ENCODE measurements at places on chromosomes 1 and 21.
A peak's percentile ranks its signal among the peaks of the same experiment; 100 is the strongest.

DNA sequence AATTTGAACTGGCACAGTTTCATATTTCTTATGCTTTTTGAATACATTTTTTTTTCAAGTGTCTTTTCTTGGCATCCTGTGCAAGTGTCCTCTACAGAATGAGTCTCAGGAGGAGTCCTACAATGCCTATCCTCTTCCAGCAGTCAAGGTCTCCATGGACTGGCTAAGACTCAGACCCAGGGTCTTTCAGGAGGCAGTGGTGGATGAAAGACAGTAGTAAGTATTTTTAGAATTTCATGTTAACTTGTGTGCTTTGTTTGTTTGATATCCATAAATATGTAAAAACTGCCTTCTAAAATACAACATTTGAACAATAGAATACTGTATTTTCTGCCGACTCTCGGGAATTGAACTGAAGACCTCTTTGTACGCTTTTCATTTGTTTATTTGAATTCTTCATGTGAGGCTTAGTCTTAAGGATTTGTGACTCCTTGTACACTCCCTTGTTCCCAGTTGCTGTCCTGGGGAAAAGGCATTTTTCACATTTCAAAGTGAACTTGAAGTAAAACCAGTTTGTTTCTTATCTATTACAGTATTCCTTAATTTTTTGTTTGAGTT lies 56.6 kb downstream of the NCF2 start:
- DNase-seq = no peak

DNA sequence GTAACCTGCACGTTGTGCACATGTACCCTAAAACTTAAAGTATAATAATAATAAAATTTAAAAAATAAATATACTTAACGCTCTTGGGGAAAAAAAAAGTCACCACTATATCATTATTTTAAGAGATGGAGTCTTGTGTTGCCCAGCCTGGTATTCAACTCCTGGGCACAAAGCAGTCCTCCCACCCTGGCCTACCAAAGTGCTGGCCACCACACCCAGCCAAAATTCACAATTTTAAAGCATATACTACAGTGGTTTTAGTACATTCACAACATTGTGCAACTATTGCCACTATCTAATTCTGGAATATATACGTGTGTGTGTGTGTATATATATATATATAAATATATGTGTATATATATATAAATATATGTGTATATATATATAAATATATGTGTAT lies 5.9 kb downstream of the HMGN2 start:
- no peak for DNase-seq

GRCh38 chr1:232767305-232768074 lies 37.7 kb upstream of the MAP10 start:
- no peak for DNase-seq

GRCh38 chr1:52727956-52728656 lies 1.9 kb downstream of the ZYG11B start:
- no peak for DNase-seq

- DNase-seq = no peak
Observed at GRCh38 chr1:194903524-194903923, 1704.7 kb downstream of the KCNT2 start.

DNA sequence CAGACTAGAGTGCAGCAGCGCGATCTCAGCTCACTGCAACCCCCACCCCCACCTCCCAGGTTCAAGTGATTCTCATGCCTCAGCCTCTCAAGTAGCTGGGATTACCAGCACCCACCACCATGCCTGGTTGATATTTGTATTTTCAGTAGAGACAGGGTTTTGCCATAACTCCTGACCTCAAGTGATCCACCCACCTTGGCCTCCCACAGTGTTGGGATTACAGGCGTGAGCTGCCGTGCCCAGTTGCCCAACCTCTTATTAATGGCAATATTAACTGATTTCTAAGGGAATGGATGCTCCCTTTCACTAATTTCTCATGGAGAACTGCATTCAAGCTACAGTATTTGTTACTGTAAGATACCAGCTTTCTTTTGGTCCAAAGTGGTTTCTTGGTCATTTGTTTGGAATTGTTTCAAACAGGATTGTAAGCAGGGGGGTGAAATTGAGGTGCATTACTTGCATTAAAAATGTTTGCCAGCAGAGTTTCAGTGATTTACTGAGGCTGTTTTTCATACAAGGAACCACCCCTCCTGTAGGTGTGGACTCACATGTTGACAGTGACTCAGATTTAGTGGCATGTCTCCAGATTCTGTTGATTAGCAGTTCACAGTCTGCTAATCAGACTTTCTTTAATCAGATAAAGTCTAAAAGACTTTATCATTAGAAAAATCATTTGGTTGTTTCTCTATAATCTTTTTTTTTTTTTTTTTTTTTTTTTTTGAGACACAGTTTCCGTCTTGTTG lies 3.9 kb upstream of the TGFBR3 start:
- no peak for DNase-seq

DNA sequence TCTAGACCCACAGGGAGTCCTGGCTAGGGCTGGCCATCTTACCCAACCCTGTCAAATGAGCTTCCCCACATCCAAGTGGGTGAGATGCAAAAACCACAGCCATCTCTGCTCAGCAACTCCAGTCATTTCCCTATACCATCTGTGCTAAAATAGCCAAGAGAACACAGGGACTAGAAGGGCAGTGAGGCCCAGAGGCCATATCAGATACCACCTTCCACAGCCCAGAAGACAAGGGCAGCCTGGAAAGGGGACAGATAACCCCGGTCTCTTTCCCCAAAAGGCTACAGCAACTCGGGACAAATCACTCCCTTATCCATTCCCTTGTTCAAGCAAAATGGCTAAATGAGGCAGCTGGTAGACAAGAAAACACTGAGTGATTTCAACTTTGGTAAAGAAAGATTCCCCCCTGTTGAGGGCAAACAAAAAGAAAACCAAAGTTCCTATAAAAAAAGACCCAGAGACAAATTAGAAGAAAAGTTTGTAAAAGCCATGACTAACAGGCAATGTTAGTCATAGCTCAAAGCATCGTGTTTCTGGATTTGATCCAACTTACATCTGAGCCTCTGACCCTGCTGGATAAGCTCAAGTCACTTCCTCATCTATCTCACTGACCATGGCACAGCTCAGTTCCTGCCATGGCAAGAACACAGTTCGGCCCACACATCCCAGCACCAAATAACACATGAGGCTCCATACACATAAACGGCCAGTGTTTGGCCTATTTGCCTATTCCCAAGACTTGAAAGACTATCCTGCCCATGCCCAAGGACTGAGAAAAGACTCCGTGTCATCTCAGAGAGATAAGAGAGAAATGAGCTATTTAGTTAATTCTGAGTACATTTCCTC lies 3.1 kb downstream of the LAMB3 start:
- DNase-seq = no peak

DNA sequence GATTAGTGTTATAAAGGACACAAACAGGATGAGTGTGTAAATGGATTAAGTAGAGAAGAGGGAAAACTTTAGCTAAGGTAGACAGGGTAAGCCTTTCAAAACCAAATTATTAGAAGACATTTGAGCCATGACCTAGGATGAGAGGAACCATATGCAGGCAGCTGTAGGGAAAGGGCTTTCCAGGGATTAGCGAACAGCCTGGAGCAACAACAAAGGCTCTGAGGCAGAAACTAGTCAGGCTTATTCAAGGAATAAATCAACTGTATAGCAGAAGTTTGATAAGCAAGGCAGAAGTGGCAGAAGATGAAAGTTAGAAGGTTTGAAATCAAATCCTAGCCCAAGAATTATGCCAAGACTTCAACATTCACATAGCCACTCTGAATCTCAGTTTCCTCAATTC lies 21.3 kb downstream of the AIDA start:
- DNase-seq = no peak

GRCh38 chr1:232077809-232078208 lies 451.2 kb downstream of the DISC1 start:
- no peak for DNase-seq

GRCh38 chr1:44293761-44294315 lies 61.2 kb downstream of the ERI3 start:
- DNase-seq = peak; percentile 64

GRCh38 chr1:93703643-93704042 lies 22.0 kb upstream of the BCAR3 start:
- no peak for DNase-seq

GRCh38 chr1:43239484-43239883 lies 30.3 kb upstream of the TMEM125 start:
- no peak for DNase-seq

DNA sequence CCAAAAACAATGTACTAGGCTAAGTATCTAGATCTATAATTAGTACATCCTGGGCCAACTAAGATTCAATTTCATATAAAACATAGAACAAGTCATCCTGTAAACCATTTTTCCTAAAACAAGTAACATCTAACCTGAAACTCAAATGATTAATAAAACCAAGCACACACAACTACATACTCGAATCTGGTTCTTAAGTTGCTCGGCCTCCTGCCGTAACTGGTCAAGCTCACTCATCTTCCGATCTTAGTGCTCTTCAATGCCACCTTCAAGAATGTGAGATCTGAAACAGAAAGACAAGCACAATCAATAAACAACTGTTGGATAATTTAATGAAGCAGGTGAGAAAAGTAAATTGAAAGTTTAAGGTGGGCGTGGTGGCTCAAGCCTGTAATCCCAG lies 46.9 kb upstream of the NADK start:
- no peak for DNase-seq

- no peak for DNase-seq
Observed at GRCh38 chr1:6585081-6585722, 5.4 kb downstream of the ZBTB48 start.

- DNase-seq = no peak
Observed at GRCh38 chr1:67769633-67770256, 63.5 kb downstream of the GNG12 start.

DNA sequence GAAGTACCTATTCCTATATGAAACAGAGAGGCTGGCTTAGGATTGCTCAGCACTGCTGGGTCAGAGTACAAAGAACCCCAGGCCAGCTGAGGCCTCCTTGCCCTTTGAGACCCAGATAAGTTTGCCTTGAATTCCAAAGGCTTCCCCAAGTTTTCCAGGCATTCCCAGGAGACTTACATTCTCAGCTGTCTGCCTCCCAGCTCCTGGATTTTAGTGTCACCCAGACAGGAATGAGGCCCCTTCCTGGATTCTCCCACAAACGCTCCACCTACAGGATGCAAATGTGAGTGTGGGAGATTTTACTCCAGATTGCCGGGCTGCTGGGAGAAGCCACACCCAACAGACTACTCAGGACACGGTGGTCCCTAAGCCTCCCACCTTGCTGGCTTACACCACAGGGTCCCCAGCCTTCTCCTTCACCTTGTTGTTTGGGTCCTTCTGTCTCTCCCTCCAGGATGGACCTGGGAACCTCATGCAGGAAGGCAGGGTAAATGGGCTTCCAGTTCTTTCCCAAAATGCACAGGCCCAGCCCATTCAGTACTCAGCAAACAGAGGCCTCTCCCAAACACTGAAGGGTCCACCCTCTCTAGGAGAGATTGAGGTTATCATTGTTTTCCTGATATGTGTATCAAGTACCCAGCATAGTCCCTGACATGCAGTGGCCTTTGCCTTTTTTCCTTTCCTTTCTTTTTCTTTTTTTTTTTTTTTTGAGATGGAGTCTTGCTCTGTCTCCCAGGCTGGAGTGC lies 10.6 kb downstream of the RHBG start:
- DNase-seq = no peak

GRCh38 chr1:29793101-29793546 lies 556.8 kb downstream of the PTPRU start:
- DNase-seq = peak; percentile 92

- DNase-seq = no peak
Observed at GRCh38 chr21:8993943-8994639, 1527.3 kb upstream of the TPTE start.

GRCh38 chr1:229664133-229664689 lies 38.2 kb downstream of the URB2 start:
- no peak for DNase-seq

DNA sequence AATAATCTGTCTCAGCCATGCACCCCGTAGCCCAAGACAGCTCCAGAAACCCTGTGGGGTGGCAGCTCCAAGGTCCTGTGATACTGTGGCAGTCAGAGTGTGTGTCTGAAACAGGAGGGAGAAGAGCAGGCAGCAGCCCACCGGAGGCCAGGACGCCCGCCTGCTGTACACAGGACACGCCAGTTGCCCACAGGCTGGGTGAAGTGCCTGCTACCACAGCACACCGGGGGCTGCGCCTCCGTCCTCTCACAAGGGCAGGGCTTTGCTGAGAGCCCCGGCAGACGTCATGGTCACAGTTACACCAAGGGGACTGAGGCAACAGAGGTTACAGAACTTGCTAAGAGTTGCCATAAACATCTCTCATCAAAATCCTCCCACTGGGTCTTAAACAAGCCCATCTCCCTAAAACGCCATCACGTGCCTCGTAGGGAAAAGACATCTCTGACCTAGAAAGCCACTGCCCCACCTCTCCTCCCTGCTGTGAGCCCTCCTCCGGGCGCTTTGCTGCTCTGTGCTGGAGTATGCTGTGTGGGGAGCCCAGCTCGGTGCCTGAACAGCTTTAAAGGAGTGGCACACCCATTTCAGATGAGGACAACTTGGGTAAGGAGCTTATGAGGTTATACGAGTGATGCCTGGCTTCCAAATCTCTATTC lies 5.3 kb downstream of the C1orf174 start:
- no peak for DNase-seq

DNA sequence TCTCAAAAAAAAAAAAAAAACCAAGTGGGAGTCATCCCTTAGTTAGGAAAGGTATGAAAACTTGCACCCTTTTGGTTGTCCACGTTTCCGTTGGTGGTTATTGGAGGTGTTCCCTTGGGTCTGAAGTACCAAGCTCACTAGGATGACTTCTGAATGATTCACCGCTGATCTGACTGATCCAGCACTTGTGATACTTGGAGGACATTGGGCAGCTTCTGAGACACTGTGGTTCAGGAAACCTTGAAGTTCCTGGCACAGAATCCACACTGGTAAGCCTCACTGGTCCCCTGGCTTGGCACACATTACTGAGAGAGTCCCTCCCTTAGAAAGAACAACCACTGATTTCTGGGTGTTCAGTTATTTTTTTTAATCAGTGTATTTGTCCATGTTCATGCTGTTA lies 91.9 kb downstream of the RYR2 start:
- DNase-seq = no peak

DNA sequence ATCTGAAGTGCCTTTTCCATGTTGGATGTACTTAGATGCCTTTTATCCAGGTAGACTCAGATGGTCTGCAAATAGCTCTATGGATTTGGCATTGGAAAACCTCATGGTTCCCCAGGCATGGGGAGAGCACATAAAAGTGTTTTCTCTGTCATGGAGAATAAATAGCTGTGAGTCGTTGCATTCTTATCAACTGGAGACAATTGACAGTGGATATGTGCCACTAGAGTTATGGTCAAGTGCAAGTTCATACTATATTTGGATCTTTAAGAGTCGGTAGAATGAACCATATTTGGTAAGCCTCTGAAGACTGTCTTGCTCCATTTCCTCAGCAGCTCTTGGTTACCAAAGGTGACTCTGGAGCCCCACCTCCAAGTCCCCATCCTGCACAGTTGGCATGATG lies 83.7 kb downstream of the ROR1 start:
- DNase-seq = no peak
